ENCODE measurements at places on chromosomes 16 and 17. TPM values are rescaled to one million over a fixed set of nuclear protein-coding genes. Genes with fewer than 3 reads are reported as not detected.

Gene MLKL
- polyA plus RNA-seq = 6.5 TPM

DNA sequence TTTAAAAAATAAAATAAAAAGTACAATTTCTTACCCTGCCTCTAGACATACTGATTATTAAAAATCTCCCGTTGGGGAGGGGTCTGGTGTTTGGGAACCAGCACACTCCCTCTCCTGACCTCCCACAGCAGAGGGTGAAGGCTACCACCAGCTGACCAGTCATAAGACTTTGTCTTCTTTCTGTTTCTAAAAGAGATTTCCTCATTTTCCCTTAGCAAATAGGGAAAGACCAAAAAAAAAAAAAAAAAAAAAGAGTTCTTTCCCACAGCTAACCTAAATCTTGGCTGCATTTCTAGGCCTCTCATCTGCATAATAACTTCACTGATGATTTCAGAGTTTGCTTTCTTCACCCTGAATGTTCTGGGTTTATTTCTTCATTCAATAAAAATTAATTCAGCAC, 30.3 kb downstream of the CDK5RAP3 start:
- DNase-seq = no peak

GRCh38 chr16:74667255-74667700, 601 bp upstream of the RFWD3 start:
- DNase-seq = peak; percentile 65

- DNase-seq = peak; percentile 61
These were observed 1.2 kb downstream of the PPP1R1B start for GRCh38 chr17:39627712-39628516.

Gene KRTAP4-5
- polyA plus RNA-seq = not detected

Gene KRTAP16-1
- polyA plus RNA-seq = not detected

Gene CPNE2
- polyA plus RNA-seq = 3.1 TPM

- DNase-seq = no peak
These were observed 4.3 kb upstream of the HEATR6 start for GRCh38 chr17:60082946-60083471.

- DNase-seq = no peak
These were observed 722.0 kb upstream of the SOX9 start for GRCh38 chr17:71398800-71399219.

Gene PYDC1
- not detected for polyA plus RNA-seq

Gene PDILT
- polyA plus RNA-seq = 0.19 TPM

Gene ENPP7
- 114 TPM for polyA plus RNA-seq

Gene ARL5C
- polyA plus RNA-seq = not detected

Gene ST6GALNAC1
- polyA plus RNA-seq = 179 TPM

DNA sequence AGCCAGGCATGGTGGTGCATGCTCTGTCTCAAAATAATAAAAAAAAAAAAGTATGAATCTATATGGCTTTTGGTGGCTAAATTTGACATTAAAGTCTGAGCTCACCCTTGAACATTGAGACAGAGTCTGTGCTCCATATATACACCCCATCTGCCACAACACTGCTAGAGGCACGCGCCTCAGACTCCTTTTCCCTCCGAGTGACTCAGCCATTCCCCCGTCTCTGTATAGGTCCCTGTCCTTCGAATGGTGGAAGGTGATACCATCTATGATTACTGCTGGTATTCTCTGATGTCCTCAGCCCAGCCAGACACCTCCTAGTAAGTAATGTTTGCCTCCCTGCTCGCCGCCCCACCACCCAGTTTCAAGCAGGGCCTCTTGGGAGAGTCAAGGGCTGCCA, 4.5 kb upstream of the EFNB3 start:
- no peak for DNase-seq

DNA sequence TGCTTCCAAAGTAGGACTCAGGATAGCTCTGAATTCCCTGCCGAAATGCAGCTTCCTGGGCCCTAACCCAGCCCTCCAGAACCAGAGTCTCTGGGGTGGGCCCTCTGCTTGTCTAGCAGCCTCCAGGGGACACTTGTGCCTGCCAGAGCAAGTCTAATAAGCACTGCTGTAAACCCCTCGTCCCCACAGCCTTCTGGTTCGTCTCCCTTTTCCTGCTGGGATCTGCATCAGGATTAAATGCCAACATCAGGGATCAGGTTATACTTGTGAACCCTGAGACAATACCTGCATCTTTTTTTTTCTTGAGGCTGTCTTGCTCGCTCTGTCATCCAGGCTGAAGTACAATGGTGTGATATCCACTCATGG, 282.0 kb downstream of the SEC14L1 start:
- DNase-seq = no peak

DNA sequence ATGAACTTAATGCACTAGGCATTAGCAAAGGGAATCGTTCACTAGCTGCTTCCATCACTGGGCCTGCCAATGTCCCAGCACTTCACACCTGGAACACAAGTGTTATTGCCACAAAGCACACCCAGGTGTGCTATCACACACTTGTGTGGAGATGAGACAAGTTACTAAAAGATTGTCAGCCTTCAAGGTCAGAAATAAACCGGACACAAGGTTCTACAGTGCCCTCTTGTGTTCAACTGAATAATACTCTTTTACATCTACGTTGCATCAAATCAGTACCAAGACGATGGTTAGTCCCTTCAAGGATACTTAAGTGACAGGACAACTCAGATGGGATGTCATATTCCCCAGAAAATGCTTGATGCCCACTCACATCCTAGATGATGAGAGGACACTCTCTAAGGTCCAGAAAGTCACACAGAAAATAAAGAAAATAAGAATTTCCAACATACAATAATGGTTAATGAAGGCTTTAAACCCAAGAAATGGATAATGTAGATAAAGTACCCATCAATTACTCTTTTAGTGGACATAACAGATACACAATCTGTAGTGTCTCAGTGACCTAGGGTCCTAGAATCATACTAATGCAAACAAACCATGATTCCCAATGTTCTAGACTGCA, 16.4 kb upstream of the GLG1 start:
- peak; percentile 69 for DNase-seq

DNA sequence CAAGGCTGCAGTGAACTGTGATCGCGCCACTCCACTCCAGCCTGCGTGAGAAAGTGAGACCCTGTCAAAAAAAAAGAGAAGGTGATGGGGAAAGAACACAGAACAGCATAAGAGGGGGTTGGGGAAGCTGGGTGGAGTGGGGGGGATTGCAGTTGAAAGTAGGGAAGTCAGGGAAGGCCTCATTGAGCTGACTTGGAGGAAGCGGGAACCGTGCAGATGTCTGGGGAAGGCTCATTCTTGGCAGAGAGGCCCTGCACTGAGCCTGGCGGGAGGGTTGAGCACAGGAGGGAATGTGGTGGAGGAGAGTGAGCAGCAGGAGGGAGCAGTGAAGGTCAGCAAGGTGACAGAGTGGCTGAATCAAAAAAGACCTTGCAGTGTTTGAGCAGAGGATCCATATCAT, 26.9 kb downstream of the IL4R start:
- no peak for DNase-seq
